ENCODE measurements at places on chromosomes 16 and 17.

DNA sequence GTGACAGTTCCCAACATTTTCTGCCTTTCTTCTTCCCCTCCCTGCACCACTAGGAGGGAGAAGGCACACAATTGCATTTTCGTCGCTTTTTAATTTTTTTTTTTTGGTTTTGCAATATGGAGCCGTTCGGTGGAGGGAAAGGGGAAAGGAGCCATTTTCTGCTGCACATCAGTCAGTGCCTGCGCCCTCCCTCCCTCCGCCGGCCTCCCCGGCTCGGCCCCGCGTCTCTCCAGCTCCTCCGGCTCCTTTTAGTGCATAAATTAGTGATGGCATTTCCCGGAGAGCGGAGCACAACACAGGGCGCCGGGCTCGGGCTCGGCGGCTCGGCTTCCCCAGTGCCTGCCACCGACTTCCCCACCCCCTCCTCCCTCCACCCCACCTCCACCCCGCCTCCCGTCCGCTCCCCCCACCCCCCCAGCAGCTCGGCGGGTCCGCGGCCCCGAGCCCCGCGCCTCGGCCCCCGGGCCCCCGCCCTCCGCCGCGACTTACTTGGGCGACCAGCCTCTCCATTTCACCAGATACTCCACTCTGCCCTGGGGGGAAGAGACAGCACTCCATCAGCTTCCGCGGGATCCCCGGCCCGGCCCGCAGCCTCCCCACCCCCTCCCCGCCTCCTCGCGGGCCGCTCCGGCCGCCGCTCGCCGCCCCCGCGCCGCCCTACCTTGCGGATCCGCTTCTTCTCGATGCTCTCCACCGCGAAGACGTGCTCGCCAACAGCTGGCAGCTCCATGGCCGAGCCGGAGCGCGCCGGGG, 542 bp downstream of the CBX4 start:
- DNase-seq = no peak

DNA sequence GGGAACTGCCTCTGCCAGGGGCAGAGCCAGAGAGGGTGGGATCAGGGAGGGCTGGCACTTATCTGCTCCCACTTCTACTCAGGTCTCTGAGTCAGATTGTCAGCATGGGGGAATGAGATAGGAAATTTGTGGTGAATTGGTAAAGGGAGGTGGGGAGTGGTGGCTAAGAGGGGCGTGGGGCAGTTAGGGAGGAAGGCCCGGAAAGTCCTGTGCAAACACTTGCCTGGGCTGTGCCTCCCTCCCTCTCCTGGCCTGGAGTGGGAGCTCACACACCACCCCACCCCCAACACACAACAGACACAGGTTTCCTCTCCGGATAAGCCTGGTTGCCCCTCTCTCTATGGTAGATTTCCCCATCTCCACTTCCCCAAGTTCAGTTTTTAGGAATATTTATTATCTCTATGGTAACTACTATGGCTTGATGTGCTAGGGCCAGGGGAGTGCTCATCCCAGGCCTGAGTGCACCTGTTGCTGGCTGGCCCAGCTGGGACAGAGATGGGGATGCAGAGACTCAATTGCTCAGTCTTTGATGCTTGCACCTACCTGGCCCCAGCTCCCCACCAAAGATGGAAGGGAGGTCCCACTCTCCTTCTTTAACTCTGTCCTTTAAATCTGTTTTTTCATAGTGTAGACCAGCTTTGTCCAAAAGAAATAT, 2.7 kb downstream of the SPNS2 start:
- DNase-seq = no peak

GRCh38 chr16:80693553-80693952, 110.8 kb downstream of the CDYL2 start:
- no peak for DNase-seq

GRCh38 chr17:9635340-9635739, 10.0 kb upstream of the USP43 start:
- DNase-seq = no peak

GRCh38 chr17:8670421-8670820, 39.9 kb upstream of the MYH10 start:
- no peak for DNase-seq

GRCh38 chr17:47983492-47984223, 12.7 kb downstream of the CDK5RAP3 start:
- no peak for DNase-seq

- no peak for DNase-seq
These were observed 77.5 kb upstream of the N4BP1 start for GRCh38 chr16:48687421-48688038.

DNA sequence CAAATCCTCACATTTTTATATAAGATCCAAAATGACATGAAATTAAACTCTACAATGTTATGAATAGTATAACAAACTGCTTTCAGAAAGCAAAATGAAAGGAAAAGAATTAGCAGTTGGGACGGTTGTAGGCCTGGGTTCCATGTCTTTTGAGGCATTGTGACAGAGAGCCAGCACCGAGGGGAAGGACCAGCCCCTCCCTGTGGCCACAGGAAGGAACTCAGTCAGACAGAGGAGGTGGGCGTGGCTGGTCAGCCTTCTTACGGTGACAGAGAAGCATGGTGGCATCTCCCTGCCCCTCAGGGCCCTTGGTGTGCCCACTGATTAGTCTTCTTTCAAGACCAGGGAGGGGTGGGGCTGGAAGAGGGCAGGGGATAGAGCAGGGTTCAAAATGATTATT, 5.7 kb downstream of the ZNF319 start:
- DNase-seq = no peak

GRCh38 chr16:2959206-2959605, 4.9 kb upstream of the KREMEN2 start:
- DNase-seq = no peak

DNA sequence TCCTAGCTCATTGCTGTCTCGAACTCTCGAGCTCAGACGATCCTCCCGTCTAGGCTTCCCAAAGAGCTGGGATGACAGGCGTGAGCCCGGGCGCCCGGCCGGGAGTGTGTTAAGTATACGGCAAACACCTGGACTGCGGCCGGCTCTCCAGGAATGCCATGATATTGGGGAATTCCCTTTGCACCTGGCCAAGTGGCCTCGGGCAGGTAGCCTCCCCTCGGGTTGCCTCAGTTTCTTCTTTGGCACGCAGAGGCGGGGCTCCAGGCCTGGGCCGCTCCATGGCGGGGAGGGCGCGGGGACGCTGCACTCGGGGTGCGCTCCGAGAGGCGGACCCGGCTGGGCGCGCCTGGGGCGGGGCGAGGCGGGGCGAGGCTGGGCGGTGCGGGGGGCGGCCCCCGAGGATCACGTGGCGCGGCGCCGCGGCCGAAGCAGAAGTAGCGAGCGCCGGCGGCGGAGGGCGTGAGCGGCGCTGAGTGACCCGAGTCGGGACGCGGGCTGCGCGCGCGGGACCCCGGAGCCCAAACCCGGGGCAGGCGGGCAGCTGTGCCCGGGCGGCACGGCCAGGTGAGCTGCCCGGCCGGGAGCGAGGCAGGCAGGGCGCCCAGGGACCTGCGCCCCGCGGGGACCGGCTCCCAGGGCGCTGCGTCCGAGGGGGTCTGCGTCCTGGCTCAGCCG, at the start of gene PLCG2:
TSS of gene PLCG2 (plus strand) at position 431 of the 675 bp plus-strand sequence. CDS start 6,699 bp downstream, outside the sequence.
- peak; percentile 63 for DNase-seq

DNA sequence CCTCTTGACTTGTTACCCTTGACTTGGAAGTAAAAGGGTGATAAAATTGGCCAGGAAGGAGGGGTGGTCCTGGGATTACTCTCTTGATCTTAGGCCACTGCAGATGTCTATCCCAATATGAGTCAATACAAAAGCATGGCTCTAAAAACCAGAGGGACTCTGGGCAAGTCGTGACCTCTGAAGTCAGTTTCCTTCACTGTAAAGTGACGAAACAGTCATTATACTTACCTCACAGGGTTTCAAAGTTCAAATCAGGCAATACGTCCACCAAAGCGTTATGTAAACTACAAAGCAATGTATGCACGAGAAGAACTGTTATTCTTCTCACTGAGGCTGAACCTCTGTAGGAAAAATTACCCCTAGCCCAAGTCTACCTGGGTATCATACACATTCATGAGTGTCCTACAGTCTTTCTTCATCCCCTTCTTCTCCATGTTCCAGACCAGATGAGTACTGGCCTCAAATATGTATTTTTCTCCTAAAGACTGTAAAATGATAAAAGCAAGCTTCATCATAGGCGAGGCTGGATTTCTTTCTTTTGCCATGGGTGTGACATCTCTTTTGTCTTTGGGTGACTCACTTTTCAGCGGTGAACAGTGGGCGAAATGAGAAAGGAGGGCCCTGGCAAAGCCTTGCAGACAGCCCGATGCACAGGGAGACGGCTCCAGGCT, 34.5 kb upstream of the CLEC18B start:
- DNase-seq = no peak

GRCh38 chr16:84970447-84971127, 40.7 kb downstream of the ZDHHC7 start:
- peak; percentile 54 for DNase-seq

DNA sequence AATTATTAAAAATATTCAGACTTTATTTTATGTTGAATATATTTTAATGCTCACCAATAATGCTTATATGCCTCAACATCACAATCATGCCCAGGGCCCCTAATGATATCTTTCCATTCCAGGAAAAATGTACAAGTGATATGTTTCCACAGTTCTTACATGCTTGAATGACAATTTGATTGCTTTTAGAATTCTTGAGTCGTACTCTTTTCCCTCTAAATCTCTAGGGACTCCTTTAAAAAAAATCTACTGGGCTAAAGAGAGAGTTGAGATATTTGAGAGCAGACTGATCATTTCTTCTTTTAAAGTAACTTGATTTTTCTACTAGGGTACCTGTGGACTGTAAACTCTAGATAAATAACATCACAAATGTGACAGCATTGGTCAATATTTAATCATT, 18.2 kb upstream of the HLF start:
- no peak for DNase-seq

DNA sequence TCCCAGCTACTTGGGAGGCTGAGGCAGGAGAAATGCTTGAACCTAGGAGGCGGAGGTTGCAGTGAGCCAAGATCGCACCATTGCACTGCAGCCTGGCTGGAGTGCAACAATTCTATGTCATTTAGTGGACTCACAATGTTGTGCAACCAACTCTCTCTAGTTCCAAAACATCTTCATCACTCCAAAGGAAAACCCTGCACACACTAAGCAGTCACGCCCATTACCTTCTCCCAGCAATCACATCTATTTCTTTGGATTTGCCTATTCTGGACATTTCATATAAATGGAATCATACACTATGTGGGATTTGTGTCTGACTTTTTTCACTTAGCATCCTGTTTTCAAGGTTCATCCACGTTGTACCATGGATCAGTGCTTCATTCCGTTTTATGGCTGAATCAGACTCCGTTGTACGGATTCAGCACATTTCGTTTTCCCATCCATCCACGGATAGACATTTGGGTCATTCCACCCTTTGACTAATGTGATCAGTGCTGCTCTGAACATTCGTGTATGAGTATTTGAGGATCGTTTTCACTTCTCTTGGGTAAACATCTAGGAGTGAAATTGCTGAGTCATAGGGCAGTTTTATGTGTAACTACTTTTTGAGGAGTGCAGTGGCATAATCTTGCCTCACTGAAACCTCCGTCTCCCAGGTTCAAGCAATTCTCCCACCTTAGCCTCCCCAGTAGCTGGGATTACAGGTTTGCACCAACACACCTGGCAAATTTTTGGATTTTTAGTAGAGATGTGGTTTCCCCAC, 45.4 kb upstream of the EMP2 start:
- DNase-seq = no peak

DNA sequence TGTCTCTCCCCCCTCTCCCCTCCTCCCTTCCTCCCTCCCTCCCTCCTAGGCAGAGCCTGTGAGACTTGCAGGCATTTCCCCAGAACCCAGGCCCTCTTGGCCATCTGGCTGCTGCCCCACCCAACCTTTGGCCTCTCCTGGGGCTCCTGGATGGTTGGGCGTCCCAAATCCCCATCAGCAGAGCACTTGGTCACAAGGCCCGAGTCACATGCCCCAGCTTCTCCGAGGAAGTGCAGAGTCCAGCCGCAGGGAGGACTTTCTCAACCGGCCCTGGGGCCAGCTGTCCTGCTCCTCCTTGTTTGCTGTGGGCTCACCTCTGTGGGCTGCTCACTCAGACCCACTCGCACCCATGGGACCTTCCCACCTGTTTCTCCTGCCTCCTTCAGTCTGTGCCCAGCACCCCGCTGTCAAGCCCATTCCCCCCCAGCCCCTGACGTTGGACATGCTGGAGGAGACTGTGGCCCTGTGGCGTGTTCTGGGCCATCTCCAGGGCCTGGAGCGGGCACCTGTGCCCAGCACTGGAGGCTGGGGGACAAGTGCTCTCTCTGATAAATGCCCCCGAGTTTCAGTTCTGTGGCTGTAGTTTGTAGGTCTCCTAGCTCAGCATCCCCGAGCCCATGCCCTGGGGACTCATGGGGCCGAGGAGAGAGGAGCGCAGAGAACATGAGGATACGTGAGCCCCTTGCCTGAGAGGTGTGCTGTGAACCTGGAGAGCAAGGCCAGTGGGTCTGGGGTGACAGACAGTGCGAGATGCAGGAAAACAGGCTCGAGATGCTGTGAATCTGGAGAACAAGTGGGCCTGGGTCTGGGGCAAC, 42.3 kb upstream of the ZNF750 start:
- DNase-seq = no peak

DNA sequence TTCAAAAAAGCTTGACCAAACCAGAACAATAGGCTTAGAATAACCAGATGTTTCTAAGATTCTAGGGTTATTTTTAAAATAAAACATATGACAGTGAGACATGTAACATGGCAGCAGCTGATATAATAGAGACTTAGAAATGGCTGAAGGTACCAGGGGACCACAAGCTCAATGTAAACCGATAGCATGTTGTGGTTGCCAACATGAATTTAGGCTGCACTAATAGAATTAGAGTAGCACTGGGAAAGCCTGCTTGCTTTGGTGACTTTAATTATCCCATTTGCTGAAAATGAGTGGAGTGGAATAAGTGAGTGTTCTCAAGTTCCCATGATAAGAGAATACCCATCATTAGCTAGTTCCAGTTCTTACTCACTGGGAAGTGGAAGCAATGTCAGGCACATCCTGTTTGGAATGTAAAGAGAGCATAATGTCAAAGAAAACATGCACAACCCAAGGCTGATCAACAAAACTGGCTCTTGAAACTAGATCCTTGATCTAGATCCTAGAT, 621.2 kb upstream of the CDH5 start:
- no peak for DNase-seq

DNA sequence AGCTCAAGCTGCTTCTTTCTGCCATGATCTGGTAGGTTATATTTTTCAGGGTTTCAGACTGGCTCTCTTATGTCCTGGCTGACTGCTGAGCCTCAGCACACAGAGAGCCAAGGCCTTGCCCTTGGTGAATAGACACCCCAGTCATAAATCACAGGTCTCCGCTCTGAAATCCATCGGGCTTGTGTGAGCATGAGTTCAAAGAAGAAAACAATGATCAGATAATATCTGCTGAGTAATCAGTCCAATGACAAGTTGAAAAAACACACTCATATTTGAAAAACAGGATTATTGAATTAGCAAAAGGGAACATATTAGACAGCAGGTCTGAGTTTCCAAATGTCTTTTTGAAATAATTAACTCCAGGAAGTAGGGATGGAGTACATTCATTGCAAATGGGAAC, 51.1 kb upstream of the NDRG4 start:
- DNase-seq = no peak

All from stimulated activated CD8-positive, alpha-beta memory T cell treated with anti-CD3 and anti-CD28 coated beads, Interleukin-15, amount 100 ng/mL, for 24 hours (primary cell).